Effector memory CD4-positive, alpha-beta T cell (primary cell): ENCODE measurements at places on chromosomes 12 and 14.

DNA sequence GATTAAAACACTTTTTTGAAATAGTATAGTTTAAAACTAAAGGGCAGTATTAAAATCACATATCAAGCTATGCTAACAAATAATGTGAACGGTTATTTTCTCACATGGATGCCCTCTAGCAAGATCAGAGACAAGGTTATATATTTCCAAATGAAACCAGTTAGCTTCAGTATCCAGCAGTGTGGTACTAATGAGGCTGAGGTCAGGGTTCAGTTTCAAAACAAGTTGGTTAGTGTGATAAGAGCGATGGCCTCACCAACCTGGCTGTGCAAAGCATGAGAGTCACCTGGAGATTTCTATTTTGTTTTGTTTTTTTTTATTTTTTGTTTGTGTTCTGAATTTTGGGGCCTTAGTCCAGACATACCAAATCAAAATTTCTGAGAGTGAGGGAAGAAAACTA is 352.2 kb upstream of the KITLG start:
- H3K27ac ChIP-seq = no peak overlapping the region
- no peak overlapping the region for H3K4me3 ChIP-seq
- no peaks in the 10 kb centered on the region for H3K36me3 ChIP-seq
- no peak for DNase-seq

DNA sequence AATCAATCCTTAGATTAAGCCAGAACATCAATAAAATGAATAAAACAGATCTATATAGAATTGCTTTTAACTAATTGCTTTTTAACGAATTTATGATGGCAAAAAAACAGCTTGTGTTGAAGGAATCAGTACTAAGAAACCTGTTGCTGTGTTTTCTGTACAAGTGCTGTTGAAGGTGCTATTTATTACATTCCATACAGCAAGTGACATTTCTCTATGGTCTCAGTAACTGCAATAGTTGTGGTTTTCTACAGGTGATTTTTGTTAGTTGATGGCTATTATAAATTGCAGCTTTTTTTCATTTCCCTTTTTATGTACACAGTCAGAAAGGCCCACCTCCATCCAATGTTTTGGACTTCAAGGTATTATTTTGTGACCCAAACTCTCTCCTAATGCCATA is 56.6 kb downstream of the SLC2A13 start:
- DNase-seq = no peak
- no peak overlapping the region for H3K27ac ChIP-seq
- no peaks in the 10 kb centered on the region for H3K4me1 ChIP-seq
- H3K27me3 ChIP-seq = no peaks in the 10 kb centered on the region

GRCh38 chr14:70981000-70981952 is 74.0 kb downstream of the PCNX1 start:
- H3K4me1 ChIP-seq = peaks cover 32% of the 10 kb centered on the region
- no peak overlapping the region for H3K4me3 ChIP-seq

GRCh38 chr12:6154730-6155459 is 30.4 kb upstream of the VWF start:
- DNase-seq = no peak
- H3K27me3 ChIP-seq = no peaks in the 10 kb centered on the region
- no peaks in the 10 kb centered on the region for H3K4me1 ChIP-seq
- no peak overlapping the region for H3K27ac ChIP-seq

DNA sequence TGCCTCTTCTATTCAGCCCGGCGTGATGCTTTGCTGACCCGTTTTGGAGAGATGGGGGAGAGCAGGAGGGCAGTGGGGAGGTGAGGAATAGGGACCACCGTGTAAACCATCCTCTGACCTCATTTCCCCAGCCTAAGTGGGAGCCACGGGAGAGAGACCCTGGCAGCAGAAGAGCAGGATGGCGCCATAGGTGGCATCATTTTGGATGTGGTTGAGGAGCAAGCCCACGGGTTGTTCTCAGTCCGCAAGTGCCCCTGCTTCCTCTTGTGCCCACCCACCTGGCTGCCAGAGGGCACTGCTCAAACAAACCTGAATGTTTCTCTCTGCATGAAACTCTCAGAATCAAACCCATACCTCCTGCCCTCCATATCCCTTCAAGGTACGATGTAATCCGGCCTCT is 10.7 kb upstream of the UBC start:
- no peak overlapping the region for H3K27ac ChIP-seq
- H3K36me3 ChIP-seq = no peaks in the 10 kb centered on the region
- peaks cover 32% of the 10 kb centered on the region for H3K4me1 ChIP-seq

DNA sequence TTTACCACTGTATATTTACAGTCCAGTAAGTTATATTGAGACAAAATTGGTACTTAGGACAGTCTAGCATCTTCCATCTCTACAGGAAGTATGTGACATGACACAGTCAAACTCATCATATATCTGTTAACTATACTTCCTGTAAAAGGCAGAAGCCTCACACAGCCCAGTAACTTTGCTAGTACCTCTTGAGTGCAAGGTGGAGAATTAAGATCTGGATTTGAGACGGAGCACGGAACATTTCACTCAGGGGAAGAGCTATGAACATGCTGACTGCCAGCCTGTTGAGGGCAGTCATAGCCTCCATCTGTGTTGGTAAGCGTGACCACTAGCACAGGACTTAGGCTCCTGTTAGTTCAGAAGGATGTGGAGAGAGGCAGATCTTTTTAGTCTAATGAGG is 333.7 kb upstream of the OR4E1 start:
- no peak overlapping the region for H3K4me3 ChIP-seq
- no peaks in the 10 kb centered on the region for H3K27me3 ChIP-seq
- no peaks in the 10 kb centered on the region for H3K4me1 ChIP-seq
- H3K27ac ChIP-seq = no peak overlapping the region
- no peaks in the 10 kb centered on the region for H3K36me3 ChIP-seq

DNA sequence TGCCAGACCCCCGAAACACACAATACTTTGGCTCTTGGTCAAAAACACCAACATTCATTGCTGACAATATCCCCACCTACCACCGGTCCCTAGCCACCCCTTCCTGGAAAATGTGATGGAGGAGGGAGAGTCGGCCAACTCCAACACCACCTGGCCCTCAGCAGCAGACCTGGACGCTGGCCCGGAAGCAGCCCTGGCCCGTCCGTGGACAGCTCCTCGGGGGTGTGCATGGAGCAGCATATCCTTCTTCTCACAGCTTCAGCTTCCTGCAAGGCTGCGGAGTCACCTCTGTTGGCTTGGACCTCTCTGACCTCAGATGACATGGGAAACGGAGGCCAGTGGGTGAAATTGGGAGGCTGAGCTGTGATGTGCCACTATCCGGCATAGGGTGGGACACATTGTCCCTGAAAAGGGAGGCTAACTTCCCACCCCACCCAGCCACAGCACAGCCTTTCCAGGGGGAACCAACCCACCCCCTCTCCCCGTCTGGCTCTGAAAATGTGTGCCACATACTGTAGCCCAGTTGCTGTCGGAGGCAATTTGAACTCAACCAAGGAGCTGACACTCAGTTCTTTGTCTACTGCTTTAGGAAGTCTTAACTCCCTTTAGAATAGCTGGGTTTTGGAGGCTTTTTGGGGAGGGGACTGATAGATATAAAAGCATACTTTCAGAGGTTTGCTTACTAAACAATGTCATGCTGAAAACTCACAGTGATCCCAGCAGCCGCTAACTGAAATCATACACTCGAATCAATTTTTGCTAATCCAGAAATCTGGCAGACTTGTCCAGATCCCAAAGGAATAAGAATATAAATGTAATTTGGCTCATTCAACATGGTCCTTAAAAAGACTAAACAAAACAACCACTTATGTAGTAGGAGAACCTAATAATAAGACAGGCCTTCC is 43.1 kb upstream of the LTA4H start:
- H3K36me3 ChIP-seq = no peaks in the 10 kb centered on the region
- no peak overlapping the region for H3K4me3 ChIP-seq
- no peaks in the 10 kb centered on the region for H3K27me3 ChIP-seq
- no peak overlapping the region for H3K27ac ChIP-seq

- H3K36me3 ChIP-seq = no peaks in the 10 kb centered on the region
- H3K27ac ChIP-seq = no peak overlapping the region
- H3K4me3 ChIP-seq = no peak overlapping the region
- H3K4me1 ChIP-seq = no peaks in the 10 kb centered on the region
- DNase-seq = no peak
- H3K27me3 ChIP-seq = no peaks in the 10 kb centered on the region
These were observed 140.3 kb upstream of the NUDT4 start for GRCh38 chr12:93237235-93237915.
